ENCODE measurements at places on chromosomes 11 and 22.

GRCh38 chr22:26847046-26847445 is 189.7 kb downstream of the MIAT start:
- no peak for DNase-seq

DNA sequence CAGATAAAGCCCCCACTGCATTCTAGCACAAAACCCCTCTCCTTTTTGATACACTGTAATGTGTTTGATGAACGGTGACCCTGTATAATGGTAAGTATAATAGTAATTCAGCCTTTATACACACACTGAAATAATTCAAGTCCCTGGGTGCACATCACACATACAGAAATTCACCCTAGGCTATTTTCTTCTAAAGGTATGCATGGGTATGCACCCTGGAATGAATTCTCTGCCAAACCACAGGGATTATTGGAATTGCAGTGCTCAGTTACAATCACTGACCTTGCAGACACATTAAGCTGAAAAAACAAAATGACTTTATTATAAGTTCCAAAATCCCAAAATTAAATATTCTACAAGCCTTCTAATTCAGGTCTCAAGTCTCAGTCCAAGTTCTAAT is 245.9 kb upstream of the FAT3 start:
- DNase-seq = no peak

GRCh38 chr11:13008625-13009475 is at the start of gene RASSF10:
Gene RASSF10 (plus strand): TSS chr11:13009316. CDS start chr11:13009577, 261 bp downstream.
- DNase-seq = peak; percentile 58

DNA sequence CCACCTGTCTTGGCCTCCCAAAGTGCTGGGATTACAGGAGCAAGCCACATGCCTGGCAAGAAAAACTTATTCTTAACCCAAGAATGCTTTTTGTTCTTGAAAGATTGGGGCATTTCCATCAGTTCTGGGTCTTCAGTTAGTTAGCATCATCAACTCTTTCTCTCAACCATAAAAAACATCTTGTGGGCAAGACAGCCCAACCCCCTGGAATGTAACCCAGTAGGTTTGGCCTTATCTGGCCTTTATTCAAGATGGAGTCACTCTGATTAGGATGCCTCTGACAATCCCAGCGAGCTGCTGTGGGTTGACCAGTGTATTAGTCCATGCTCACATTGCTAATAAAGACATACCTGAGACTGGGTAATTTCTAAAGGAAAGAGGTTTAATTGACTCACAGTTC is 9.2 kb upstream of the TPCN2 start:
- no peak for DNase-seq

- no peak for DNase-seq
These were observed 126.0 kb upstream of the CADM1 start for GRCh38 chr11:115630214-115630613.

DNA sequence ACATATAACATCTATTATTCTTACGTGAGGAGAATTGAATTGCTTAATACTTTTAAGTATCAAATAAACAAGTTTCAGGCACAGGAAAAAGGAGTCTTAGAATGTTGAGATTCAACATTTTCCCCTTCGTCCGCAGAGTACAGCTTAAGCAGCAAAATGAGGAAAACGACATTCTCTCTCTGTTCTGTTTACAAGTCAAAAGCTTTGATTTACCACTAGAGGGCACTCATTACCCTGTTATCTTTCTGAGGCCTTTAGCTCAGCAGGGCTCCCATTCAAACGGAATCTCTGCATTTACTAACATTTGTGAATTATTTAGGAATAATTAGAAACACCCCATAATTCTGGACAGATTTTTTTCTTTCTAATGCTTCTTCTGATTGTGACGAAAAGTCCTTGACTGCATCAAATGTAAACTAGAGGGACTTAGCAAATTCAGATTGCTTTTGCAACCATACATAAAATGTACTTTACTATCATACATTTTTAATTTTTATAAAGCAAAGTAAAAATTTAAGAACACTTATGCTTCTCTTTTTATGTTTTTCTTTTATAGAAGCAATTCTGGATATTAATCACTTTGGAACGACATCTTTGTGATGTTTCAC is 75.0 kb downstream of the JRKL start:
- DNase-seq = peak; percentile 73

GRCh38 chr11:16893456-16894066 is 120.7 kb downstream of the PLEKHA7 start:
- DNase-seq = no peak

DNA sequence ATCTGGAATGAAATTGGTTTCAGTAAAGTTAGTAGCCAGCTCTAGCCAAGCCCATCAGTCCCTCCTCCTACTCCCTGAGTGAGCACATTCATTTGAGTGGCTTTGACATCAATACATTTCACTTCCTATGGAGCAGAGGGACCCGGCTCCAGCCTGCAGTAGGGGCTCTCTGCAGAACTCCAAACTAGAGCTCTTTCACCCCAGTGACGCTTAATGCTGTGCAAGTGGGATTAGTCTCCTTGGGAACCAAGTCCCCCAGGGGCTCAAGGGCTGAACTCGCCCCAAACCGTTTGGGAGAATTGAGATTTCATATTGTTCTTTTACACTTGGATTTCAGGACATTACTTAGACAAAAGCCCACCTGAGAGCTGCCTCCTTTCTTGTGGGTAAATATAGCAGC is 4.4 kb upstream of the FAM181B start:
- DNase-seq = no peak

DNA sequence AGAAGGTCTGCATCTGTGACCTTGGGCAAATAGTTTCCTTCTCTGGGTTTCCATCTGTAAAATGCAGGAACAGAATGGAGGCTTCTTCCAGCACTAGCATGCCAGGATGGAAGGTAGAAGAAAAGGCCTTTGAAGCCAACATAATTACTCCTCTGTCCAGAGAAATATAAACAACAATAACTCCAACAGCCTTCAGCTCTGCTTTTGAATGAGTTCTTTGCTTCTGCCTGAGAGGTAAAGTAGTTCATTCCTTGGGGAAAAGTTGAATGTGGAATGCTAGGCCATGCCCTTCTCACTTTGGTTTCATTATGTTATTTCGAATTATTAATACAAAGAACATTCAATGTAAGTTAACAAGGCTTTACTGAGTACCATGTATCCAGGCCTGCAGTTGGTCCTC is 61.2 kb upstream of the BLID start:
- no peak for DNase-seq

Measured in NCI-H2029 treated with DMSO at 0.1 percent for 48 hours (cell line).